ENCODE measurements at places on chromosomes 3 and 15.

DNA sequence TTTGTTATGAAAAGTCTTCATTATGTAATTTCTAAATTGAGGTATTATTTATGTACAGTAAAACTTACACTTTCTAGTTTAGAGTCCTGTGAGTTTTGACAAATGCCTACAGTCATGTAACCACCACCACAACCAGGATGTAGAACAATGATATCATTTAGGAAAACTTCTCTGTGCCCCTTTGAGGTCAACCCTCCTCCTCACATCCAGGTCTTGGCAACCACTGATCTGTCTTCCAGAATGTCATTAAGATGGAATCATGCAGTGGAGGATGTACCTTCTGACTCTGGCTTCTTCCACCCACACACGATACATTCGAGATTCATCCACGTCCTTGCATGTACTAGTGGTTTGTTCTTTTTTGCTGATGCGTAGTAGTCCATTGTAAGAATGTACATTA lies 23.2 kb downstream of the MINAR1 start:
- no peak for DNase-seq

- no peak for DNase-seq
These were observed 129.1 kb downstream of the ATP10A start for GRCh38 chr15:25733856-25734679.

- no peak for DNase-seq
These were observed 55.9 kb downstream of the ARHGAP31 start for GRCh38 chr3:119350114-119350513.

DNA sequence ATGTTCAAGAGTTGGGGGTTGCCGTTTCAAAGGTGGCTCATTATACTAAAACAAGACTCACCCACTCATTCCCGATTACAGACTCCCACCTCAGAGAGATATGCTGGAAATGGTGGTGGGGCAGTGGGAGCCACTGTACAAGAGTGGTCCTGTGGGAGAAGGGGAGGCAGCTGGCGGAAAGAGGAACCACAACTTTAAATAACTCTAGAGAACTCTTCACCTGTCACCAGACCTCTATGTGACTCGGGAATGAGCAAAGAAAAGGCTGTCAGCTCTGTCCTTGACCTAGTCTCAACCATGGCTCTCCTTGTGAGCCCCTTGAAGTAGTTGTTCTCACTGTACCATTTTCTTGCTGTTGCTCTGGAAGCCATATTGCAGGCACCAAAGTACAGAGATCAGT lies 293.8 kb downstream of the CHST2 start:
- DNase-seq = no peak

DNA sequence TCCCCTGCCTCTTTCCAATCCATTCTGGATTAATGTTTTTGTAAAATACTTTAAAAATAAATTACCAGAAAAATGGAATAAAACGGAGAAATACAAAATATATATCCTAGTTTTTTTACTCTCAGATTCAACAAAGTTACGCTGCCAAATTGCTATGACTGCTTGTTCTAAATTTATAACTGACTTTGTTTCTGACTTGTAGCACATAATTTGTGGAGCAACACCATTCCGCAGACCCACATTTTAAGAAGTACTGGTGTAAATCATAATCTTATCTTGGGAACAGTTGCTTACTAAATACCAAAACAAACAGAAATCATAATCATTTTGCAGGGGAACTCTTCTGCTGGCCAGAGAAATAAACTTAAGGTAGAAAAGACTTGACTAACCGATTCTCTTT lies 339.4 kb upstream of the CBLB start:
- DNase-seq = no peak

GRCh38 chr15:78105476-78106241 lies 13.3 kb downstream of the SH2D7 start:
- no peak for DNase-seq

- DNase-seq = no peak
These were observed 14.0 kb downstream of the PBRM1 start for GRCh38 chr3:52671676-52672075.

- no peak for DNase-seq
These were observed 351.6 kb downstream of the TIGIT start for GRCh38 chr3:114645392-114645791.

Data from NCI-H1930 (cell line).